ENCODE measurements at places on chromosomes 3 and 15.

DNA sequence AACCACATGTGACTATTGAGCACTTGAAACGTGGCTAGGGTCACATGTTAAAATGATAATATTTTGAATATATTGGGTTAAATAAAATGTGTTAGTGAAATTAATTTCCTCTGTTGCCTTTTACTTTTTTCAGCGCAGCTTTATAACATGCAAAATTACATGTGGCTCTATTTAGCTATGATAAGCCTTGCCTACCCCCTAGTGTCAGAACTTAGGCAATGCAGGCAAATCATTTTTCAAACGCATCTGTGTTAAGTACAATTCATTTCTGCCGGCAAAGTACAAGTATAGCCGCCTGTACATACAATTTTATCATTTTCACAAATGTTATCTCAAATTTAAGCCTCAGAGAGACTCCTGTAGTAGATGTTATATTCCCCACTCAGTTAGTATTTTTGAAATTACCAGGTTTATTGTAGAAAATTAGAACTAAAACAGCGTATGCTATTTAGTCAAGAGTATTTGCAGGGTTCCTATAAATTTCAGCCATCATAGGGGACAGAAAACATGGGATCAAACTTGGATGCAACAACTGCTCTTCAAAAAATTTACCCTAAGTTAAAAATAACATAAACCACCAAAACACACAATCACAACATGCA, 56.1 kb downstream of the TAFA4 start:
- no peak for DNase-seq

DNA sequence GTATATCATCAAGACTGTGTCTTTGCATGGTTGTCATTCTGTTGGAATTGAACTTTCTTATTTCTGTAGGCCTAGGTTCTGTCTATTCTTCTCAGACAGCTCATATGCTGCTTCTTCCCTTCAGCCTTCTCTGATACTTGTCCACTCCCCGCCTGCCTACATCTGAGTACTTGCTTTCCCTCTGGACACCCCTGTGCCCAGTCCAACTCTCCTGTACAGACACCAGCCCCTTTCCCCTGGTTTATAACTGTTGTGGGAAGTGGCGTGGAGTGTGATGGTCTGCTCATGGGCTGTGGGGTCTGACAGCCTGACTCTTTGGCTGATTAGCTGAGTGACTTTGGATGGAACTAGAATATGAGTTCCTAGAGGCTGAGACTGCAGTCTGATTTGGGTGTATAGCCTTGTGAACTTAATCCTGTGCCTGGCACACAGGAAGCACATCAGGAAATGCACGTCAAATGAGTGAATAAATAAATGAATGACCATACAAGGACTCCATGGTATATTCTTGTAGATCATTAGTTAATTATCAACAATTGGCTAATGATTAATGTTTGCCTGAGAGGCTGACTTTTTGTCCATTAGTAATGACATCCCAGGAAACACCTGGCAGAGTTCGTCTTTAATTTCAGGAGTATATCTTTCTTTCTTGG, 11.8 kb downstream of the CACNA1D start:
- no peak for DNase-seq

DNA sequence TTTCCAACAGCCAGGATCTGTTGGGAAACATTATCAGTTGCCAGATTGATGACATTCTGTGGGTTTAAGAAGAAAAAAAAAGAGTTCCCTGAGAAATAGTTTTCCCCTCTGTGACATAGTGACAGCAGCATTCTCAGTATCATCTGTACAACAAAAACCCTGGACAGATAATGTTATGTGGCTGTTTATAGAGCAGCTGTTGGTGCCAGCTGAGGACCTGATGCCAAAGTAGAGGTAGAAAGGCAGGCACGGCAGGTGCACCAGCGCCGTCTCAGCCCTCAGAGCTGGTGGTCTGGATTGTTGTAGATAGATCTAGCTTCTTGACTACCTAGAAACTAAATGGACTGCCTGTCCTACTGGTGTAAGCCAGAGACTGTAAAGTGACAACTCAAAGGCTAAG, 56.2 kb upstream of the FILIP1L start:
- no peak for DNase-seq

DNA sequence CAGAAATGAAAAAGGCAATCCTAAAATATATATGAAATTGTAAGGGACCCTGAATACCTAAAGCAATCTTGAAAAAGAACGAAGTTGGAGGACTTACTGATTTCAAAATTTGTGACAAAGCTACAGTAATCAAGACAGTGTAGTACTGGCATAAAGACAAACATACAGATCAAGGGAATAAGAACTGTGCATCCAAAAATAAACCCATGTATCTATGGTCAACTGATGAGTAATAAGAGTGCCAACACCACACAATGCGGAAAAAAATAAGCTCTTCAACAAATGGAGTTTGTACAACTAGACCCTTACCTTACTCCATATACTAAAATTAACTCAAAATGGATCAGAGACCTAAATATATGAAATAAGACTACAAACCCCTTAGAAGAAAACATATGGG, 29.6 kb downstream of the GSK3B start:
- DNase-seq = no peak

- no peak for DNase-seq
These were observed 10.1 kb upstream of the SETD5 start for GRCh38 chr3:9387322-9387655.

DNA sequence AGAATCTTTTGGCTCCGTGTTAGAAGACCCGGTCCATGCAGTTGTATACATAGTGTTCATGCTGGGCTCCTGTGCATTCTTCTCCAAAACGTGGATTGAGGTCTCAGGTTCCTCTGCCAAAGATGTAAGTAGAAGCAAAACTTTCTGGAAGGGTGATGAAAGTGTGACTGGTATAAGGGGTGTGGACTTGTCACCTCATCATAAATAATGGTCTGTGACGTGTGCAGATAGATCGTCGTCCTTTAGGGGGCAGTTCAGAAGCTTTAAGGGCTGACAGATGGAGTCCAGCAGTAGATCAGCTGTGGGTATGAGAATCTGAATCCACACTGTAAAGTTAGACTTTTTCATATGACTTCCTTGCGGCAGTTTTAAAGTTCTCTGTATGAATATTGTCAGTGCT, 15.3 kb downstream of the SEC61A1 start:
- DNase-seq = no peak

- DNase-seq = no peak
These were observed 30.3 kb downstream of the CDC25A start for GRCh38 chr3:48157950-48158376.

GRCh38 chr15:78167227-78167888, 18.2 kb downstream of the IDH3A start:
- no peak for DNase-seq

GRCh38 chr3:25257026-25257425, 171.0 kb upstream of the RARB start:
- no peak for DNase-seq

DNA sequence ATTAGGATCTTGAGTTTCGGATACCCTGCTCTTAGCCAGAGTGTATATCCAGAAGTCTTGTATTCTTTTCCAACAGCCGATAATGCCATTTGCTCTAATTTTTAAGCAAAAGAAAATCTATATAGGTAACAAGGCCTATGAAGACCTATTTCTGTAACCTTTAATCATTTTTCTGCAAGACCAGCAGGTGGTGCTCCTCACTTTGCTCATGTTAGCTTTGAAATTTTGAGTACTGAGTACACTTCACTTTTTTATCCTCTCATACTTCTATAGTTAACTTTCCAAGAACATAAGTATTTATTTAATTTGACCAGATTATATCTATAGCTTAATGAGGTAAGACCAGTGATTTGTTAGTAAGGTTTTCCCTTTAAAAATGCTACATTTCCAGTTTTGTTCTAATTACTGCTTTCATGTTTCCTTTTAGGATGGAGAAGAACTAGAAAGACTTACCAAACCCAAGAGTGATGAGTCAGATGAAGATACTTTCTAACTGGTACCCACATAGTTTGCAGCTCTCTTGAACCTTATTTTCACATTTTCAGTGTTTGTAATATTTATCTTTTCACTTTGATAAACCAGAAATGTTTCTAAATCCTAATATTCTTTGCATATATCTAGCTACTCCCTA, 20.5 kb downstream of the SLC35A5 start:
- DNase-seq = no peak

- no peak for DNase-seq
These were observed 58.1 kb downstream of the SLC6A6 start for GRCh38 chr3:14460342-14461005.

DNA sequence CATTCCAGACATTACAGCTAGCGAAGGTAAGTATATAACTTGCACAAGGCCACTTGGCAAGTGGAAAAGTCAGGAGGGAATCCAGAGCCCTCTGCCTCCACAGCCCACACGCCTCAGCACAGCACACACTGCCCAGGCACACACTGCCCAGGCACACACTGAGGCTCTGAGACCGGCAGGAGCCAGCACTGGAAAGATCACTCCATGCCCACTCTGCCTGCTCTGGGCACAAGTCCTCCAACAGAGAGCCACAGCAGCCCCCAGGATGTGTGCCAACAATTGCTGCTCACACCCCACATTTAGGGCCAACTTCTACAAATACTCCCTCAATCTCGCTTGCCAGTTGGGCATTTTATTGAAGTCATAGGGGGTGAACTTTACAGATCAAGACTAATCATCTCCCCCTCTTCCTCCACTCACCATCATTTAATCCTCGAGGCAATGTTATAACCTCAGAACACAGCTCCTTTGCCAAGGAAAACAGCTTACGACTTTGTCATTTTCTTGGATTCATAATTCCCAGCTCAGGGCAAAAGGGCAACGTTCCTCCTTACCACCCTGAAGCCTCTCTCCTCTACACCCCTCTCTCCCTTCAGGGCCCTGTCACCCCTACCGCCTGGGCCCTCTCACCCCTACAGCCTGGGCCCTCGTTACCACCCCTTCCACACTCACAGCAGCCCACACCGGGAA, 53.0 kb upstream of the TPM1 start:
- DNase-seq = no peak

GRCh38 chr3:36941162-36941561, 3.7 kb downstream of the TRANK1 start:
- no peak for DNase-seq

- DNase-seq = no peak
These were observed 138.9 kb downstream of the TCF12 start for GRCh38 chr15:57057134-57057930.

GRCh38 chr3:50534681-50535330, 31.4 kb upstream of the CACNA2D2 start:
- DNase-seq = no peak

- no peak for DNase-seq
These were observed 2.2 kb upstream of the B3GALNT1 start for GRCh38 chr3:161107311-161107710.

GRCh38 chr3:48082580-48083184, 66.5 kb upstream of the MAP4 start:
- no peak for DNase-seq

DNA sequence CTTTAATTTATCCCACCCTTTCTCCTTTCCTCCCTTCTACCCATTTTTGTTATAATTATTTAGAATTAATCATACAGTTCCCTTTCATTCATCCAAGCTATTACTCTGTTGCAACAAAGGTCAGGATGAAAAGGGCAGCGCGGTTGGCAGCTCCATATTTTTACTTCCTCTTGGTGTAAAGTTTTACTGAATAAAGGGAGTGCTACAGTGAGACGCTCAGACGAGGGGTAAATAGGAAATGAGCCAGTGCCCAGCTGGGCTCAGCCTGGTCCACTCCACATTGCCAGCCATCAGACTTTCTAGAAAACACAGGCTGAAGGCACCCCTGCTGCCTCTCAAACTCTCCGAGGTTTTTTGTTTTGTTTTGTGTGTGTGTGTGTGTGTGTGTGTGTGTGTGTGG, 21.9 kb upstream of the ZBTB38 start:
- DNase-seq = no peak

DNA sequence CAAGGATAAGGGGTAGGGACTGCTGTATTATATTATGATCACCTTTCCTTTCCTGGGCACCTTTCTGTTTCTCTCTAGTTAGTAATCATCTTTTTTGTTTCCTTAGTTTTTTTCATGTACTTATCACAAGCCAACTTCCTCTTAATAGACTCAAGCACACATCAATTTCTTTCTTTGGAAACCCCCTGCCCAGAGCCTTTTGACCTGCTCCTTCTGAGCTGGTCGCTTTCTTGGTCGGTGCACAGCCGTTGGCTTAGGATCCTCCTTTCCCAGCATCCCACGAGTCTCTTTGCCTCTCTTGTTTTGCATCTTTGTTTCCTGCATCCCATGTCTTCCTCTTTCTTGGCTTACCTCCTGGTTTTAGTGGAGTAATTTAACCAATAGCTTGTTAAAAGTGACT, 26.9 kb downstream of the GASK1A start:
- no peak for DNase-seq

DNA sequence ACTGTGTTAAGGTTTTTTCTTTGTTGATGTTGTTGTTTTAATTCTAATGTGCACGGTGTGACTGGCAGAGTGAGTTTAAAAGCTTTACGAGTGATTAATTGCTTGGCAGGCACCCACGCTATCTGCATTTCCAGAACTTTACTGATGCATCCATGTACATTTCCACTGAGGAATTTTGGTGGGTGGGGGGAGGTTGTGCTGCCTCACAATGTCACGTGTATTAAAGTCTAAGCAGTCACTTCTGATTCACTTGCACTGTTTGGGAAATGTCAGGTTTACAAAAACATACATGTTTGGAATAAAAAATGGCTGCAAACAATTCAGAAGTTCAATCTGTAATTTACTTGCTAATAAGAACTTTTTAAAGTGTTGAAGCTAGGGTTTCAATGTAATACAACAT, 38.5 kb upstream of the CTDSPL start:
- DNase-seq = no peak

DNA sequence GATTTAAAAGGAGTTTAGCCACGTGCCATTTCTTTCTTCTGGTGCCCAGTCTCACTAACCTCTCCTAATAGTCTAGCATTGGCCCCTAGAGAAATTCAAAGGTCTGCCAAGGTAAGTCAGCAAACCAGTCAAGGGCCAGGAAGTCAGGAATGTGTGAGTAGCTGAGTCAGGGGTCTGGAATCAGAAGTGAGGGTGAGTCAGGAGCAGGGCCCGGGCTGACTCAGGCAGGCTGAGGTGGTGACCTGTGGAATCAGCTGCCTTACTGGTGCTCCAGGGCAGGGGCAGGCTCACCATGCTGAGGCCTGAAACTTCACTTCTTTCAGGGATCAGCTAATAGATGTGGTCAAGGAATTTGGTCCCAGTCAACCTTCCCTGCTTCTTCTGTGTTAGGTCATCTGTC, 105.8 kb upstream of the MYZAP start:
- DNase-seq = no peak

GRCh38 chr3:8757551-8758518, 11.6 kb downstream of the OXTR start:
- DNase-seq = no peak

GRCh38 chr3:43146599-43146998, 40.7 kb upstream of the POMGNT2 start:
- no peak for DNase-seq
